ENCODE measurements at places on chromosomes 12 and 14.

- peak; percentile 24 for DNase-seq
- H3K27ac ChIP-seq = no peak overlapping the region
- H3K4me1 ChIP-seq = no peaks in the 10 kb centered on the region
- H3K36me3 ChIP-seq = no peaks in the 10 kb centered on the region
These were observed 23.1 kb upstream of the BCL2L14 start for GRCh38 chr12:12047682-12048081.

DNA sequence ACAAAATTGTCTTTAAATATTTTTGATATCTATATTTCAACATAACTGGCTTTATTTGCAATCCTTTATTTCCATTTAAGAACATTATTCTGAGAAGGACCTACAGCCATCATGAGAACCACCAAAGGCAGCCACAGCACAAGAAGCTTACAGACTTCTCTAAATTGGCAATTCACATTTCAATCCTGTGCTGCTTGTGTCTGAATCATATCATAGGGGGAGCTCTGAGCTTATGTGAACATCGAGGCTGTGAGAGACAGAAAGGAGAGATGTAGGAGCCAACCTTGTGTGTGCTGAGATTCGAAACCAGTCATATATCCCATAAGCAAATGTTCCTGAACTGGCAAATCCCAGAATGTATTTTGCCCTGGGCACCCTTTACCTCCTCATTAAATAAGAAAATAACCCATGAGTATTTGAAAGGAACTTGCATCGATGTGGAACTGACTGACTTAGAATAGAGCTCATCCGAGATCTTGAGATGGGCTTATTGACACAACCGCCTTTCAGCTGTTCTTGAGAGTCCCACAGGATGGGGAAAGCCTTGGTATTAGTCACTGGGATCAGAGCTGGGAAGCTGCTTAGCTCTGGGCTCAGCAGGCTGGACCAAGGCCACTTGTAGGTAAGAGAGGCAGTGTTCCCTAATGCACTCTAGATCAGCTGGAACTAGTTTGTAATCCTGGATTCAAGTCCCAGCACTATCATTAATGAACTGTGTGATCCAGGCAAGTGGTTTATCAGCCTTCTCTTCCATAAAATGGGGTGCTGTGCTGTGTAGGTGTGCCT lies 329.8 kb downstream of the CACNA1C start:
- no peaks in the 10 kb centered on the region for H3K36me3 ChIP-seq
- H3K27me3 ChIP-seq = no peaks in the 10 kb centered on the region
- DNase-seq = no peak

- H3K4me3 ChIP-seq = no peak overlapping the region
- H3K27ac ChIP-seq = peak overlapping the region; percentile 99
- H3K27me3 ChIP-seq = no peaks in the 10 kb centered on the region
- DNase-seq = no peak
- peaks cover 60% of the 10 kb centered on the region for H3K36me3 ChIP-seq
These were observed 4.9 kb upstream of the CRIP2 start for GRCh38 chr14:105469456-105470349.

DNA sequence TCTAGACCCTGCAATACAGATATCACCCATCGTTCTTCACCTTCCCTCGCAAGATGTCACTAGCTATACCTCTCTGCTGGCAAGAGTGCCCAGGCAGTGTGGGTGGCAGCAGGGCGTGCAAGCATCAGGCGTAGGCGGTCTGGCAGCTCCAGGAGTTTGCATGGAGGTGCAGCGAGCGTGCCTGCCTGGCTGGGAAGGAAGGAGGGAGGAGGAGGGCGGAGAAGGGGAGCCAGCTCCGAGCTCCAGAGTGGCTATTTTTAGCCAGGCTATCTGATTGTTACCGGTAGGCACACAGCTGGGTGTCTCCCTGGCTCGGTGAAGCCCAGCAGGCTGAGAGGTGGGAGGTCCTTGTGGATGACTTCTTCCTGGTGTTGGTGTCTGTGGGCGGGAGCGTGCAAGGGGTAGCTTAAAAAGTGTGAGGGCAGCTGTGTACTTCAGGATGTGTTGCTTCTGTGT lies 6.2 kb downstream of the FOXJ2 start:
- no peaks in the 10 kb centered on the region for H3K27me3 ChIP-seq
- peaks cover 61% of the 10 kb centered on the region for H3K4me1 ChIP-seq
- no peak for DNase-seq
- peaks cover 25% of the 10 kb centered on the region for H3K36me3 ChIP-seq

DNA sequence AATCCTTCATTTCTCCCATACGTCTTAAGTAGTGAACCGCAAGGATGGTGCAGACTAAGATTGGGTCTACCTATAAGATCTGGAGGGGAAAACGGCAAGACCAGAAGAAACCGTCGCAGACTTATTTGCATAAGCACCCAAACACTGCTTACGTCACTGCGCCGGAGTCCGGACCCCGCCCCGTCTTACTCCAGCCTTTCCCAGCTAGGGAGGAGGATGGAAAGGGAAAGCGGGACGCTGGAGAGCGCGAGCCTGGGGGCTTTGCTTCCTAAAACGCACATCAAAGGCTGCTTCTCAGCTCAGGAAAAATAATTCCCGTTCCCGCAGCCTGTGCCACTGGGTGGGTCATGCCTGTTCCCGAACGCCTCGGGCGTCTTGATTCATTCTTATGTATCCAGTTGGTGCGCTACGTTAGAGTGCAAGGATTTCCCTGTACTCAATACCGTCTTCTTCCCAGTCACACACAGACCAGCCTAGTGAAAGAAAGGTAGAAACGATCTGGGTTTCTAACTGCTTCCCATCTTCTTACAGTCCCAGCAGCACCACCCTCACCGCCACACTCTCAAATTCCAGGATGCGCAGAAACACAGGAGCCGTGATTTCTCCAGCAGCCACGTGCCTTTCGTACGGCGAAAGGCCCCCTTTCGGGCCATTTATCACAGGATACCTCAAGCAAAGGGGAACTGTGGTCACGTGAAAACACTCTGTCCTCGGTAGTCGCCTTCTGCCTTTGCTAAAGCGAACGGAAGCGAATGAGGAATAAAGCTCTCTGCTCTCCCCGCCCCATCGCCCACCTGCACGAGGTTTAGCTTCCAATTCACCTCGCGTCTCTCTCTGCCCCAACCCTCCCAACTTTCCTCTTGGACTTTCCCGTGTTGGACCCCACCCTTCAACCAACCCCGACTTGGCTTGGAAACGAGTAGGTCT lies 1.1 kb downstream of the SLC6A15 start:
- no peak overlapping the region for H3K27ac ChIP-seq
- peaks cover 21% of the 10 kb centered on the region for H3K4me1 ChIP-seq
- no peak for DNase-seq
- peaks cover 5% of the 10 kb centered on the region for H3K27me3 ChIP-seq
- no peaks in the 10 kb centered on the region for H3K36me3 ChIP-seq

GRCh38 chr12:108825201-108825950 lies 32.0 kb downstream of the SSH1 start:
- H3K4me1 ChIP-seq = peaks cover 87% of the 10 kb centered on the region
- peak overlapping the region; percentile 79 for H3K27ac ChIP-seq
- H3K4me3 ChIP-seq = peak overlapping the region; percentile 33
- no peaks in the 10 kb centered on the region for H3K27me3 ChIP-seq
- peaks cover 4% of the 10 kb centered on the region for H3K36me3 ChIP-seq

GRCh38 chr12:124599074-124599999 lies 31.9 kb upstream of the NCOR2 start:
- H3K4me1 ChIP-seq = no peaks in the 10 kb centered on the region
- H3K4me3 ChIP-seq = no peak overlapping the region
- no peaks in the 10 kb centered on the region for H3K36me3 ChIP-seq
- no peak overlapping the region for H3K27ac ChIP-seq

DNA sequence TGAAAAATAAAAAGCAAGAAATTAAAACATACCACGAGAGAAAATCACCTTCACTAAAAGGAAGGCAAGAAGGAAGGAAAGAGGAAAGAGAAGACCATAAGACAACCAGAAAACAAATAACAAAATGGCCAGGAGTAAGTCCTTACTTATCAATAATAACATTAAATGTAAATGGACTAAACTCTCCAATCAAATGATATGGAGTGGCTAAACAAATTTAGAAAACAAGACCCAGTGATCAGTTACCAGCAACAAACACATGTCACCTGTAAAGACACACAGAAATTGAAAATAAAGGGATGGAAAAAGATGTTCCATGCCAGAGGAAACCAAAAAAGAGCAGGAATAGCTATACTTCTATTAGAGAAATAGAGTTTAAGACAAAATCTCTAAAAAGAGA lies 85.0 kb upstream of the SLC38A4 start:
- H3K4me1 ChIP-seq = no peaks in the 10 kb centered on the region
- H3K27me3 ChIP-seq = no peaks in the 10 kb centered on the region
- no peaks in the 10 kb centered on the region for H3K36me3 ChIP-seq
- no peak overlapping the region for H3K27ac ChIP-seq
- H3K4me3 ChIP-seq = no peak overlapping the region

GRCh38 chr14:94132285-94132887 lies 3.0 kb upstream of the IFI27L2 start:
- no peaks in the 10 kb centered on the region for H3K27me3 ChIP-seq
- H3K27ac ChIP-seq = no peak overlapping the region
- H3K4me1 ChIP-seq = peaks cover 22% of the 10 kb centered on the region
- DNase-seq = peak; percentile 92

Data from esophagus muscularis mucosa (tissue), 4 donors.